ENCODE measurements at places on chromosomes 1 and 21.

GRCh38 chr1:222996310-222996975 lies 146.6 kb downstream of the TLR5 start:
- DNase-seq, result no peak

- DNase-seq, result peak; percentile 57
Observed at GRCh38 chr1:168220470-168220871, 5.3 kb upstream of the SFT2D2 start.

DNA sequence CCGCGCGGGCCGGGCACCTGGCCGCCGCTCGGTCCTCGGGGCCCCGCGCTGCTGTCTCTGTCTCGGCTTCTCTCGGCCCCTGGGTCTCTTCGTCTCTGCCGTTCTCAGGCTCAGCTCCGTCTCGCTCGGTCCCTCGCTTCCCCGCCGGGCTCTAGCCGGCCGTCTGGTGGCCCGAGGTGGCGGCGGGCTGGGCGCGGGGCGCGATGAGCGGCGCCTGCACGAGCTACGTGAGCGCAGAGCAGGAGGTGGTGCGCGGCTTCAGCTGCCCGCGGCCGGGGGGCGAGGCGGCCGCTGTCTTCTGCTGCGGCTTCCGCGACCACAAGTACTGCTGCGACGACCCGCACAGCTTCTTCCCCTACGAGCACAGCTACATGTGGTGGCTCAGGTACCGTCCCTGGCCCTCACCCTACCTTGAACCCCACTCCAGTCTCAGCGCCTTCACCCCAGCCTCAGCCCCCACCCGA lies 355 bp downstream of the SHISAL2A start:
- DNase-seq, result no peak

GRCh38 chr21:41521489-41522027 lies 13.6 kb upstream of the TMPRSS2 start:
- no peak for DNase-seq

DNA sequence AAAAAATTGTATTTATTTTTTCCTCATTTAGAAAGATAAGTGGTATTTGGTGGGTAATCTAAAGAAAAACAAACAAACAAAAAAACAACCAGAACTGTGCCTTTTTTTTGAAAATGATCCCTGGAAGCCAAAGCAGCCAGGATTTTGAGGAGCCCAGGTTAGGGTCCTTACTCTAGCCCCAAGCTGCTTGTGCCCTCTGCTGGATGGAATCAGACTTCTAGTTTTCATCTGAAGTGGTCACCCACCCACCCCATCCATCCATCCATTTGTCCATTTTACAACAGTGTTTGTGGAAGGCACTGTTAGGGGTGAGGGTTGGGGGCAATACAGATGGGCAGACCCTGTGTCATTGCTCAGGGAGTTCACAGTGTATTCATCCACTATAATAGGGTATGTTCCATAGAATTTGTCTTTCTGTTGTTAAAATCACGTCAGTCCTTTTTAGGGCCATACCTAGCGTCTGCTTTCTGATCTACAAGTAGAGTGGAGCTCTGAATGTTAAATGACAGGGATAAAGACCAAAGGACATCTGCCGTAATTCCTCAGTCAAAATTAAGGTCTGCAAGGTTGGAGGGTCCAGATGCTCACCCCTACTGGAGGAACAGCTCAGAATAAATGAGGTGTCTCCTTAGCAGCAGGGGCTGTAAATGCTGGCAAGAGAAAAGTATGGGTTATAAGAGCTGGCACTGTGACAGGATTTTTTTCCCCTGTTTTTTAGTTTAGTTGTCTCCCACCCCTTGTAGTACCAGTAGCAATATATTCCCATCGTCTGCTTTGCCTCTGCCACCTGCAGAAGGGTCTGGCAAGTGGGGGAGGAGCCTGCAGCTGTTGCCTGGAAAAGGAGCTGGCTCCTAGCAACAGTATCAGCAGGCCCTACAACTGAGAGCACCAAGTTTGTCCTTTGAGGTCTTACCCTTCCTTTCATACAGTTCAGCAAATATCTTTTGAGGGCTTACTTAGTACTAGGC lies 3.2 kb downstream of the LRRC42 start:
- DNase-seq, result peak; percentile 28

DNA sequence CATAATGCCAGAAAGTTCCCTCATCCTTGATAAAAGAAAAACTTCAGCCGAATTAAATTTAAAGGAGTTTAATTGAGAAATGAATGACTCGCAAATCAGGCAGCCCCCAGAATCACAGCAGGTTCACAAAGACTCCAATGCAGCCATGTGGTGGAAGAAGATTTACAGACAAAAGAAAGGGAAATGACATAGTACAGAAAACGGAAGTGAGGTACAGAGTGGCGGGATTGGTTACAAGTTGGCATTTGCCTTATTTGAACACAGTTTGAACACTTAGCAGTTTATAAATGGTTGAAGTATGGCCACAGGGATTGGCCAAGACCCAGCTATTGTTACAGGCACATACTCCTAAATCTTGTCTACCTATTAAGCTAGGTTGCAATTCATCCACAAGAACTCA lies 46.6 kb downstream of the HIVEP3 start:
- peak; percentile 72 for DNase-seq

- DNase-seq, result peak; percentile 56
Observed at GRCh38 chr1:209808059-209808581, 2.2 kb upstream of the IRF6 start.

GRCh38 chr21:45125357-45125756 lies 51.0 kb downstream of the ADARB1 start:
- DNase-seq, result no peak

DNA sequence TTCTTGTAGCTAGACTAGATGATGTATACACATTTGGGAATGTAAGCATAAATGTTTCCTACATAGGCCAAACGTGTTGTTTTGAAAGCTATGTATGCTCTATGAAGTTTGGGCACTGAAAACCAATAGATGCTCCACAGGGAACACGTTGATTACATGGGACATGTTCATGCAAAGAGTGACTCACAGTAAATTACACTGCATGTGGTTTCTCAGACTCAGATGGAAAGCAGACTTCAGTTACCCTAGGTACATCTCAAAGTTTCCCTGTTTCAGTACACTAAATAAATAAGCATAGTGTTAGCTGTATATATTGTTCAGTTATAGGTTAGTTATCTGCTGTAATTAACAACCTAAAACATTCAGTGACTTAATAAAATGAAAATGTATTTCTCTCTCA lies 301.9 kb upstream of the RUNX1 start:
- no peak for DNase-seq

DNA sequence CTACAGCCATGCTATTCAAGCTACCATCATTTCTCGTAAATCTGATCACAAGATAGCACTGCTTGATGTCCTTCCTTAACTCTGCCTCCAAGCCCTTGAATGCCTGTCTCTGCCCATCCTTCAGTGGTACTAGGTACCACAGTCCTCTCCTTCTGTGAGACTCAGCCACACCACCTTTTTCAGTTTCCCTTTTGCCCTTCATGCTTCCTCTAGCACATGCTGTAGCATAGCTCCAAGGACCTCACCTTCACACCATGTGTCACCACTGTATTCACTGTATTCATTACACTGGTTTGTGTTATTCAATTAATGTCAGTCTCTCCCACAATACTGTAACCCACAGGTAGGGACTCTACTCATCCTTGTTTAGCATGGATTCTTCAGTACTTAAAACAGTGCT lies 8.0 kb upstream of the TP53BP2 start:
- no peak for DNase-seq

- DNase-seq, result no peak
Observed at GRCh38 chr1:96992871-96993270, 271.3 kb downstream of the PTBP2 start.

- no peak for DNase-seq
Observed at GRCh38 chr21:15986277-15986676, 256.5 kb downstream of the USP25 start.

GRCh38 chr1:111179968-111180533 lies 20.4 kb downstream of the DENND2D start:
- DNase-seq, result no peak

DNA sequence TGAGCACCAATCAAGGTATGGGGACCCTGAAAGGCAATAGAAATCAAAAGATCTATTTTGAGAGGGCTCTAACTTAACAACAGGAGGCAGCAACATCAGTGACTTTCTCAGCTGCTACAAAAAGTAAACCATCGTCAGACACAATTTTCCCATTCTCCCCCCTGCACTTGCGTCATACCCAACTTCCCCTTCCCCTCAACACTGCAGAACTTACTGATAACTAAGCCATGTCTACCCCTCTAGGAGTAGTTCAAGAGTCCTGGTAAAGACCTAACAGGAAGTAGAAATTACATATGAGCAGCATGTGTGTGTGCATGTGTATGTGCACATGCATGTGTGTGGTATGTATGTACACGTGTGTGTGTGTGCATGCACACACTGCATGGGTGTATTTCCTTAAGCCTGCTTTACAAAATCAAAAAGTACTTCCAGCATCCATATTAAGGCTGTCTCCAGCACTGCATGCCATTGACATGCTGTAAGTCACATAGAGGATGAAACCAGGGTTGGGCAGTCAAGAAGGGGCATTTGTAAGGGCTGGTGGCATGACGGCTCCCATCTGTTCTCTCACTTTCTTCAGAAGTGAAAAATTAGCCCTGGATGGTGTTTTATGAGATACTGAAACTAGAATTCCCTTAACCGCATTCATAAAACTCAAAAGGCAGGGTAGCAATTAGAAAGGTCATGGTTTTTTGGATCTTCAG lies 460.1 kb upstream of the RUNX1 start:
- peak; percentile 92 for DNase-seq

DNA sequence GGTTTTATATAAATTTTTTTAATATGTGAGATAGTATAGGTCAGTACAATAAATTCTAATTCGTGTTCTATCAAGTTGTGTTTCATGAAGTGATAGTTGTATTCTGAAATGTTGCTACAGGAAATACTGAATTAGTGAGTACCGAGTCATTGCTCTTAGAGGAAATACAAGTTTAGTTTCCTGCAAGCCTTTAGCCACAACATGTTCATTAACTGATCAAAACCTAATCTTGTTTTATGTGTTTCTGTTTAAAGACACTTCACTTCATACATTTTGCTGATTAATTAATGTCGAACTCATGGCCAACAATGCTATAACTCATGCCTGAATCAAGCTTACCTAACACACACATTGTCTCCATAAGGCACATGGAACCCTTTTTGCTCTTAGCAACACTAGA lies 43.6 kb downstream of the LRRC7 start:
- no peak for DNase-seq

DNA sequence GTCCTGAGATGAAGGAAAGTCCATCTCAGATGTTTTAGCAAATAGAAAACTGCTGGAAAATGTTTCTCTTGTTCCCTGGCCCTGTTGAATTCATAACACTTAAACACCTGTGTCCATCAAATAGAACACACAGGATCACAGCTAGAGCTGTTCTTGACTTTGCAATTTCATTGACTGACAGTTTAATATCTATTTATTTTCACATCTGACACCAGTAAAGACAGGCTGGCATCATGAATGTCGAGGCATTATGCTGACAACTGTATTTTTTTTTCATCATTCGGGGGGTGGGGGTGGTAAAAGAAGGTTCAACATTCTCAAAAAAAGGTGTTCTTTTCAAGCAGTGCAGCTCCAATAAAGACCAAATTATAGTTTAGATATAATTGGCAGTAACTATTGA lies 591.2 kb upstream of the PTBP2 start:
- DNase-seq, result no peak

GRCh38 chr21:45987121-45987711 lies 5.6 kb downstream of the COL6A1 start:
- DNase-seq, result no peak

DNA sequence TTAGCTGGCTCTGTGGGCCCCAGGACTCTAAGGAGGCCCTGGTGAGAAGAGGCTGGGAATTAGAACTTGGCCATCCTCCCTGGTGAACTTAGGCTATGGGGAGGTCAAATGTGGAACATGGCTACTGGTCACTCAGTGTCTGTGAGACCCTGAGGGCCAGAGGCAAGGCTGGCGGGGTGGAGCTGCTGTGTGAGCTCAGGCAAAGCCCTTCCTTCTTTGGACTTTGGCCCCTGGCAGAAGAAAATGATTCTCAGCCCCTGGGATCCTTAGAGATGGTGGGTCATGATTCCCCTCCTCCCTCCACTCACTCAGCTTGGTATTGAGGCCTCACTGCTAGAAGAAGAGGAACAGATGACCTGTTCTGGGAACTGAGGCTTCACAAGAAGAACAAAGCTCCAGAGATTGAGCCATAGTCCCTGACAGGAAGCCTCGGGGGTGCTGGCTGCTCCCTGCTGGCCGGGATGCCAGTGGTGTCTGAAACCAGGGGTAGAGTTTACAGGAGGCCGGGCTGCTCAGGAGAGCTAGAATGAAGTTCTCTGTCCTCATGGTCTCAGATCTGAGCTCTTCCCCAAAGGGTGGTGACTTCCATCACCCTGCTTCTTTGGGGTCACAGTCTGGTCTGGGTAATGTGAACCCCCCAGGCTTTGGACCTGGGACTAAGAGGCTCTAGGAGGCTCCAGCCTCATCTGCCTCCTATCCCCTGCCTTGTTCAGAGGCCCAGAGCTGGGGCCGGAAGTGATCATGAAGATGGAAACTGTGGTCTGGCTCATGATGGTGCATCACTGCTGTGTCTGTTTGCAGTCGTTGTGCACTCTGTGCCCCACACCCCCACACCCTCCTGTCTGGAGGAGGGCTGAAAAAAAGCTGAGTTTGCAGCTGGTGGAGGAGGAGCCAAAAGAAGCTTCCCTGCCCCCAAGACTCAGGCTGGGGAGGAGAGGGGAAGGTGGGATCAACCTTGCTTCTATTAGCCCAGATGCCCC lies 905 bp downstream of the BTBD19 start:
- DNase-seq, result peak; percentile 89

DNA sequence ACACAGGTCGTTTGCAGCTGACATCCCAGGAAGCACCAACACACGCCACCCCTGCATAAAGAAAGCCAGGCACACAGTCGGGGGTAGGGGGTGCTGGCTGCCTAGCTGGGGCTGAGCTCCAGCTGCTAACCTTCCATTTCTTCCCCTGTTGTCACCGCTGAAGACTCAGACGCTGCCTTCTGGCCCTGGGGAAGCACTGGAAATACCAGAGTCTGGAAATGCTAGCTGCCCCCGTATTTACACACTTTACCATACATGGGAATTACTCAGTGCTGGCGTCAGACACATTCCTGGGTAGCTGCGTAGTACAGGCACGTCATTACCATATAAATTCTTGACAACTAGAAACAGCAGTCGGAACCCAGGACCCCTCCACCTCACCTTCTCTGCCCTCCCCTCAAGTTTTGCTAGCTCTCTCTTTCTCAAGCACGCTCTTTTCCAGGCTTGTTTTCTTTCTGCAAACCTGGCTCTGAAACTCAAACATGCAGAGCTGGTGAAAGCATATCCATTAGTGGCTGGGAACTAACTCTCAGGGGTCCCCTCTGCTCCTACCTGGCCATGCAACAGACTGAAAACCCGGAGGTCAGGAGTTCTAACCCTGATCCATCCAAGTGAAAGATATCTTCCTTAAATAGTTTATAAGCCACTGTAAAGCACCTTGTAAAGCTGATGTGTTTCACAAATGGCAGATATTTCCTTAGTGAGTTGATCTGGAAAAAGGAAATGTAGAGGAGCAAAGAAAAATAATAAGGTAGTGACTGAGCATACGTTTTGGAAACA lies 3.3 kb downstream of the CSRP1 start:
- no peak for DNase-seq

DNA sequence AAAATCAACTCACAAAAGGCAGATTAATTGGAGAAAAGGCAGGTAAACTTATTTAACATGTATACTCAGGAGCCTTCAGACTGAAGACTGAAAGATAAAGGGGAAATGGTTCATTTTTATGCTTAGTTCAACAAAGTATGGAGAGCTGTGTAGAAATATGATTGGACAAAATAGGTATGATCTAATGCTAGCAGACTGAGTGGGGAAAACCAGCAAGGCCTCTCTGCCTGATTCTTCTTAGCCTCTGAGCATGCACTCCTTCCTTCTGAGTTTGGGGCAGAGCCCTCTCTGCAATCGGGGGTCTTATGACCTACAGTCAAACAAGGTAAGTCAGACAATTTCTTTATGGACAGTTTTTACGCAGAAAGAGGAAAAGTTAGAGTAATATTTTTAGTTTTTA lies 38.8 kb upstream of the SUCO start:
- DNase-seq, result peak; percentile 9
